ENCODE measurements at places on chromosomes 3 and 15. TPM values are rescaled to one million over a fixed set of nuclear protein-coding genes. Genes with fewer than 3 reads are reported as not detected.

Gene DUOXA2
- 8.9 TPM for polyA plus RNA-seq

Gene PLSCR4
- 11.7 TPM for polyA plus RNA-seq

Gene UMPS
- polyA plus RNA-seq, result 16.4 TPM

Gene TMEM40
- polyA plus RNA-seq, result not detected

Gene TMIE
- not detected for polyA plus RNA-seq

Gene COL6A5
- polyA plus RNA-seq, result 0.12 TPM

Gene TGM4
- polyA plus RNA-seq, result not detected

Gene CP
- 15.4 TPM for polyA plus RNA-seq

Gene ADCY5
- polyA plus RNA-seq, result 1.8 TPM

Gene GOLGA6A
- polyA plus RNA-seq, result not detected

Gene LRRC57
- 5.6 TPM for polyA plus RNA-seq

Gene AMT
- 15.0 TPM for polyA plus RNA-seq

Gene HACL1
- polyA plus RNA-seq, result 13.9 TPM

Gene SEMA6D
- 0.61 TPM for polyA plus RNA-seq

Gene CLRN1
- not detected for polyA plus RNA-seq

Gene CPLX3
- 0.61 TPM for polyA plus RNA-seq

Gene FAM227B
- 4.9 TPM for polyA plus RNA-seq

Gene ROPN1B
- 0.31 TPM for polyA plus RNA-seq

Gene PLA2G4D
- 3.2 TPM for polyA plus RNA-seq

Gene AQP9
- 0.61 TPM for polyA plus RNA-seq

Gene KLHL40
- 0.05 TPM for polyA plus RNA-seq

Gene FHIT
- 6.6 TPM for polyA plus RNA-seq

Gene ACKR2
- 0.50 TPM for polyA plus RNA-seq

Gene C3orf49
- polyA plus RNA-seq, result not detected

Gene GOLGA6L4
- polyA plus RNA-seq, result 3.9 TPM

All from stomach (tissue), 19 donors.